ENCODE measurements at places on chromosomes 12 and 14.

- peak; percentile 78 for DNase-seq
Measured at GRCh38 chr14:68951035-68951797, 27.9 kb downstream of the ACTN1 start.

GRCh38 chr14:64504310-64504896 is at the start of gene ZBTB1:
Gene ZBTB1, plus strand, starts transcription at chr14:64504770. Its CDS starts 16,735 bp downstream, at chr14:64521505.
- DNase-seq = peak; percentile 77

DNA sequence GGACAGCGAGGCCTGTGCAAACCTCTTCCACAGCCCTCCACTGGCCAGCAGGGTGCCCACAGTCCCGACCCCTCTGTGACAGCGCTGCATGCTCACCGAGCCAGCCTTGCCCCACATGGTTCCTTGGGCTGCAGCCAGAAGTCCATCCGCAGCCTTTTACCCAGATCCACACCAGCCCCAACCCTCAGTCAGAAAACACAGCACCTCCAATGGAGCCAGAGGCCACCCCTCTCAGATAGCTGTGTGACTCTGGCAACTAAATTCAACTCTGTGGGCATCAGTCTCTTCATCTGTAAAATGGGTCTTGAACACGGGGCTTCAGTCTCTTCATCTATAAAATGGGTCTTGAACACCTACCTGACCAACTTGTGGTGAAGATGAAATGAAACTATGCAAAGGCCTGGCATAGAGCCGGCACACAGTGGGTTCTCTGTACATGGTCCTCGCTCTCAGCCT is 38.0 kb downstream of the NFKBIA start:
- no peak for DNase-seq

DNA sequence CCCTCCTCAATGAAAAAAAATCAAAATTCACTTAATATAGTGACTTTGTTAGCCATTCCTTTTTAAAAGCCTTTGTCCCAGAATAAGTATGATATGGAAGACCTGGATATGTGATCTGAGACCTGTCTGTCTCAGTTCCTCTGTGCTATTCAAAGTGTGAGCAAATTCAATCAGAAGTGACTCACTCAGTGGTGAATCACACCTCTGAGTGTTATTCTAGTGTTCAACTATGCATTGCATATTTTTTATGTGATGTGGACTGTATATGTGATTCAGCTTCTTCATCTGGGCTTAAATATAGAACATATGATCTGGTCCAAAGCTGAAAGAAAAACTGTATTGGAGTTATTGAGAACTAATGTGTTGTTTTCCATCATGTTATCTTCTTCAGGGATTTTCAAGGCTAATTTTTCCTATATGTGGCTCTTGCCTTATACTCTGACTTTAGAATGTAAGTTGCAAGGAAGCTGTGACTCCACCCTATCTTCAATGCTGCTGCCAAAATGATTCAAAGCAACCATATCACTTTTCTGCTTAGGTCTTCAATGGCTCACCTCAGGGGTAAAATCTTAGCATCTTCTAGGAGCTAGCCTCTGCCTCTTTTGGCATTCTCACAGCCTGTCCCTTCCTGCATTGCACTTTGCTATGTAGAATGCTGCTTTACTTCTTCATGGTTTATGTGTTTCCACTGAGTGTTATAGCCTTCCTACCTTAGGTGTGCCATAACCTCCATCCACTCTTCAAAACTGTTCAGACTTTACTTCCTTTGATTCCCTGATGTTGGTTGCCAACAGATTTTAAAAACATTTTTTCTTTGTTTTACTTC is 169.8 kb downstream of the OTOGL start:
- no peak for DNase-seq

DNA sequence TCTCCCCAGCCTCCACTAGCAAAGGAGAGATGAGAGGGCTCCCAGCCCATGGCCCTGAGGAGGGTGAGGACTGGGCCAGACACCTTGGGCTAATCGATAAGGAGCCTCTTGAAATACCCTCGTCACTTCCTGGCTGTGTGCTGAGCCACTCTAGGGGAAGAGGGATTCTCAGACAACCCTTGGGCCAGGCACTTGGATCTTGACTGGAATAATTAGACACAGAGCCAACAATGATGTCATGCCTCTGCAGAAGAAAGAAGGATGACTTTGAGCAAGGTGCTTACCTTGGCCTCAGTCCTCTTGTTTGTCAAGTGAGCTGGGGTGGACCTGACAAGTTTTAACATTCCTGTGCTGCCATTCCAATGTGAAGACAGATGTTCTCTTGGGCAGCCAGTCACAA is 83.1 kb downstream of the LRRC74A start:
- DNase-seq = no peak

DNA sequence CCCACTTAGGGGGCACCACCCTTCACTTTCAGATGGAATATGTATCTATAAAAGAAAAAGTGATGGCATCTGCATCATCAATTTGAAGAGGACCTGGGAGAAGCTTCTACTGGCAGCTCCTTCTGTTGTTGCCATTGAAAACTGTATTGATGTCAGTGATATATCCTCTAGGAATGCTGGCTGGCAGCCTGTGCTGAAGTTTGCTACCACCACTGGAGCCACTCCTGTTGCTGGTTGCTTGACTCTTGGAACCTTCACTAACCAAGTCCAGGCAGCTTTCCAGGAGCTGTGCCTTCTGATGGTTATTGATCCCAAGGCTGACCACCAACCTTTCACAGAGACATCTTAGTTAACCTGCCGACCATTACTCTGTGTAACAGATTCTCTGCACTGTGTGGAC is 44.7 kb downstream of the RIMKLB start:
- peak; percentile 24 for DNase-seq

GRCh38 chr14:49614196-49614595 is 6.2 kb downstream of the RPL36AL start:
- DNase-seq = no peak

DNA sequence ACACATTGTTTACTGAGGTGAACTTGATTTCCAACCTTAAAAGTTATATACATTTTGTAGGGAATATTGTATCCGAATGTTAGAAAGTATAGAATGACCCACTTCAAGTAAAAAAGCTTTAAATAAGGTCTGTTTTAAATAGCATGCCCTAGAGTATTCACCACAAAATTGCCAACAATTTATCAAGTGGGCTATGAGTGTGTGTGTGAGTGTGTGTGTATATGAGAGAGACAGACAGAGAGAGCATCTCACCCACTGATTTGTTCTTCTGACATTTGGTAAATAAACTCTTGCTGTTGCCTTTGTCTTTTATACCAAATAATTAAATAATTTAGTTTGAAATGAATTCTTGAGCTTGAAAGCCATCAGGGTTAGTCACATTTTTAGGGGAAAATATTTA is 29.8 kb upstream of the RAP1B start:
- DNase-seq = no peak

Data from AG09319 (cell line).